ENCODE measurements at places on chromosomes 16 and 17.

- no peak for DNase-seq
Measured at GRCh38 chr16:57756424-57757325, 21.1 kb downstream of the KATNB1 start.

DNA sequence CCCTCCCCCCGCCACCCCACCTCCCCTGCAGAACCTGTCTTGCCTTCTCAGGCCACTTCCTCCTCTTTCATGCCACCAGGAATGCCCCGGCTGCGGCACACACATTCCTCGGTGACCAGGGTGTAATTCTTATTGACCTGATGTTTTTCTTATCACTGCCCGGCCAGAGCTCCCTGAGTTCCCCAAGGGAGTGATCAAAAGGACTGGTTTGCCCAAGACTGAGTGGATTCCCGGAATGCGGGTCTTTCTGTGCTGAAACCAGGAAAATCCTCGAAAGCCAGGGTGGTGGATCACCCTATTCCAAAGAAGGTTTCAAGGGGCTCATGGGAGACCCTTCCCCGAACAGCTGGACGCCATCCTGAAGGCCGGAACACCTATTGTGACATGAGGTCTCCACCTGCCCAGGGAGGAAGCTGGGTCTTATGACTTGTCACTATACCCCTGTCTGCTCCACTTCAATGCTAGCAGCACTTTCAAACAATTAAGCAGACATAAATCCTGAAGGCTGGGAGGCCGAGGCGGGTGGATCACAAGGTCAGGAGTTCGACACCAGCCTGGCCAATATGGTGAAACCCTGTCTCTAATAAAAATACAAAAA is 53.0 kb upstream of the RPL38 start:
- no peak for DNase-seq

- DNase-seq = no peak
Measured at GRCh38 chr17:27239046-27239445, 54.9 kb upstream of the WSB1 start.

DNA sequence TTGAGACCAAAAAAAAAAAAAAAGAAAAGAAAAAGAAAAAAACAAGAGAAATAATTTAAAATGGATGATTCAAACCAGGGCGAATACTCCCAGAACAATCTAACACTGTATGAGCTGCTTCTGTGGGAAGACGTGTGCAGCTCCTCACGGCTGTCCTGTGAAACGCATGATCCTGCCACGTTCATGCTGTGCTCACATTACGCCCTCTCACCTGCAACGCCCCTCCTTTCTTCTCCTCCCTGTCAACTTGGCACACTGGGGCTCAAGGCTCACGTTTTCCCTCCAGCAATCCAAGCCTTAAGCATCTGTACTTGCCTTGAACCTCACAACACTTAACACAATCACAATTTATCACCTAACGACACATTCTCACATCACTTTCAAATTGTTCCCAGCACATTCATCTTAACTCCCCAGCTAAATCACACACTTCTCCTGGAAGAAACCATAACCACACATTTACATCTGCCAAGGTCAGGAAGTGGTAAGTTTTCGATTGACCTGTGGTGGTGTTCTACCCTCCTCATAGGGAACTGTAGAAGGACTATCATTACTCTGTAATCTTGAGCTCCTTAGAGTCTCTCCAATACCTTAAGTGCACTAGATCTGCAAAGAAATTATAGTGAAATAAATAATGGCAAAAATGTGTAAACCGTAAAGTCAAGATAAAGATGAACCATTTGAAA is 29.1 kb downstream of the MBTPS1 start:
- no peak for DNase-seq

- no peak for DNase-seq
Measured at GRCh38 chr16:80202831-80203413, 337.9 kb upstream of the DYNLRB2 start.

DNA sequence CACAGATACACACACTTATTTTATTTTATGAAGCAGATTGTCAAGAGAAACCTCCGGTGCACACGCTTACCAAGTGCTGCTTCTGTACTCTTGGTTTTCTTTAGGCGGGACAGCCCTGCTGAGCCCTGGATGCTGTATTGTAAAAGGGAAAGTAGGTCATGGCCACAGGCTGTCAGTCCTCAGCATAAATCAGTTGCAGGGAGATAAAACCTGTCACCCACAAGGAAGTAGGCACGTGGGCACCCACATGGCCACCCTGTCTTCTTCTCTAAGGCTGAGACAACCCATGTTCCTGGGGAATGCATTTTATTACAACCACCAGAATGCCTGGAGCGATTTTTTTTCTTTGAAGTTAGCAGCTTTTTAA is 59.3 kb downstream of the ASIC2 start:
- DNase-seq = peak; percentile 12

DNA sequence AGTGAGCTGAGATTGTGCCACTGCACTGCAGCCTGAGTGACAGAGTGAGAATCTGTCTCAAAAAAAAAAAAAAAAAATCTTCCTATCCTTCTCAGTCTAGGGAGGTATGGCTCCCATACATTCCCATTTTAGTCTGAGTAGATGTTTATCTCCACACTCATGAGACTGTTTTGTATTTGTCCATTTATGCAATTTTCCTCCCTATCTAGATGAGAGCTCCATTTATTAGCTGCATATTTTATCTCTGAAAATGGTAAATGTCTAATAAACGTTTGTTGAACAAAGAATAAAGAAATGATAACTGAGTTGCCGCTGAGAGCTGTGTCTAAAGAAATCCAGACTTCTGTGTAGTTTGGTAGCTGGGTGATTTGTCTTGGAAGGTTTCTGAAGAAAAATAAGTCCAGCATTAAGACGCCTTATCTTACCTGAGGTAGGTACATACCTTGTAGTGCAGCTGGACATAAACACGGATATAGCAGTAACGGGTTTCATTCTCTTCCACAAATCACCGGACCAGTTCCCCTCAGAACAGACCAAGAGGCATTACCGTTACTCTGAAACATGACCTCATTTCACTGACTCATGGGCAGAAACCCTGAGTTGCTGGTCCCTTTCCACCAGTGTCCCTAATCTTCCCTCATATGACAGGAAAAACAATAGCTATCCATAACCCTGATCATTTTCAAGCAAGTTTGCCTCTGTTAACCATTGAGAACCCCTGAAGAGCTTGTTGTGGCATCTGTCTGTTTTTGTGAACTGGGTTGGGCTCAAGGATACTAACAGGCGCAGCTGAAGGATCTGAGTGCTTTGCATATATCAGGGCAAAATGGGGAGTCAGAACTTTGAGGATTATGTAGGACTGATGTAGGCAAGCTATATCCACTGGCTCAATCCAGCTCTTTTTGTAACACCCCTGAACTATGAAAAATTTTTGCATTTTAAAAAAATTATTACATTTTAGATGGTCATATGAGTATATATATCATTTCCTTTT is 177.4 kb upstream of the XYLT1 start:
- DNase-seq = no peak

DNA sequence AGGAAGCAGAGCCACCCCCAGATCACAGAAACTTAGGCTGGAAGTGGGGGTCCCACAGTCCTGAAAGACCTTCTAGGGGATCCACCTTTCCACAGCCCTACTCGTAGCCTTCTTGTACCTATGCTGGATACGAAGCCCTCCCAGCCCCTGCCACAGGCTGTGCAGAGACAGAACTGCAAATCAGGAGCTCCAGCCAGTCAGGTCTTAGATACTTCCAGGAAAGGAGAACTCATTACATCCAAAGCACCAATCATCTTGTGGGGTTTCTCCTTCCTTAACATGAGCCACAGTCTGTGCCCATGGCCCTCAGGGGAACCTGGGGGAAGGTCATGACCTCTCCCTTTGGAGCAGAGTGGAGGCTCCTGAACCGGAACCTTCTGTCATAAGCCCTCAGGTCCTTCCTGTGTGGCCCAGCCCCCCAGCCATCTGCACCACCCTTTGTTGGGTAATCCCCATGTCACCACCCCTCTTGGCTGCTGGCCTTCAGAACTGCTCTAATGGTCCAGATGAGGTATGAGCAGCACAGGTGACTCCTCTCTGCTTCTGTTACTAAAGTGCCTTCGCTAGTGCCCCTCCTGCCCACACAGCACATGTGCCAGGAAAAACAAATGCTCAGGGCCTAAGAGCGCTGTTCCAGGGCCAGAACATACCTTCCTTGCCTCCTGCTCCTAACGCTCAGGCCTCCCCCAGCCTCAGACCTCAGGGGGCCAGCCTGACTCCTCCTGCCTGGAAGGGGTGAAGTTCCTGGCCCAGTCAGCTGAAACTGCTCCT is 14.6 kb downstream of the SRCIN1 start:
- no peak for DNase-seq

DNA sequence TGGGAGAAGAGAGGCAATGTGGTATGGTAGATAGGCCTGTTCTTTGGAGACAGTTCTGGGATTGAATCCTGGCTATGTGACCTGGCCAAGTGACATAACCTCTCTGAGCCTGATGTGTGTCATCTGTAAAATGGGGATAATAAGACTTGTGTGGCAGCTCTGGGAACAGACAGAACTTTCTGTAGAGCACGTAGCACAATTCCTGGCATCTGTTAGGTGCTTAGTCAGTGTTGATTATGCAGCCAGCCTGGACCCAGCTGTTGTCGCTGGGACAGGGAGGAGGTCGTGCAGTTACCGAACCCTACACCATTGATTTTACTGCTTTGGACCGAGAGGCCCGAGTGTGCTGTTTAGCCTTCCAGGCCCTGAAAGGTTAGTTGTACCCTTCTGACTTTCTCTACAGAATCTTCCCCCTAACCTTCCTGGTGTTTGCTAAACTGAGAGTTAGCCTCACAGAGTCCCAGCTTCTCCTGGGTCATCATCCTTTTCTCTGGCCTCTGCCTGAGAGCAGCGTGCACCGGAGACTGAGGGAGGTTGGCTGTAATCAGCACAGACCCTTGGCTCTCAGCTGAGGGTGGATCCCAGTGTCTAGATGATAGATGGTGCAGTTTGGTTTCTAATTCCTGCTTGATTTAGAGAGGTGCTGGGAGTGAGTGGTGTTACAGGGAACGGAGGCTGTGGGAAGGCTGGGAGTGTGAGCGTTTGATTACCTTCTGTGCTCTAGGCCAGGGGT is 31.9 kb downstream of the MSI2 start:
- DNase-seq = no peak

DNA sequence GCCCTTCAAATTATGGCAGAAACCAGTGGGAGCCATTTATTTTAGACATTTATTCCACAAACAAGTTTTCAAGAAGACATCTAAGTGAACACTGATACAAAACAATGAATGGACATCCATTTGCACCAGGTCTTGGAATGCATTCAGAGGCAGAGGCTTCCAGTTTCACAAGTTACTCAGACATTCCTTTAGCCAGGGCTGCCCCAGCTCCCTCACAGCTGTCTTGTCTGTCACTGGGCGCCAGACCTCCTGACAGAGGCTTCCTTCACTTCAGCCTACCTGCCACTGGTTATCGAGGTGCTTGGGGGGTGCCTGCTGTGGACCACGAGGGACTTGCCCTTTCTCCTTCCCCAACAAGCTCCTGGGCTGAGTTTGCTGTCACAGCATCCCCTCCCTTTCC is 19.2 kb downstream of the AQP8 start:
- DNase-seq = no peak

- peak; percentile 51 for DNase-seq
Measured at GRCh38 chr16:72198021-72198711, 26.2 kb upstream of the PMFBP1 start.

- peak; percentile 53 for DNase-seq
Measured at GRCh38 chr17:5785867-5786509, 201.7 kb upstream of the NLRP1 start.

GRCh38 chr17:60473788-60474187 is 51.5 kb downstream of the CHCT1 start:
- no peak for DNase-seq

GRCh38 chr17:2222901-2223616 is 80.5 kb downstream of the SMG6 start:
- no peak for DNase-seq

DNA sequence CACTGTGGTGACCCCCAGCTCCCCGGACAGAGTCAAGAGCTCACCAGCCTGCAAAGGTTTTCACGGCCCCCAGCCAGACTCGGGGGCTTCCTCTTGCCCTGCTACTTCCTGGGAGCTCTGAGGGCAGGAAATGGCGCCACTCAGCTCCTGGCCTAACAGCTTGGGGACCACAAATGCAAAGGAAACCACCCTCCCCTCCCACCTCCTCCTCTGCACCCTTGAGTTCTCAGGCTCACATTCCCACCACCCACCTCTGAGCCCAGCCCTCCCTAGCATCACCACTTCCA is 375 bp upstream of the SPN start:
- DNase-seq = no peak

DNA sequence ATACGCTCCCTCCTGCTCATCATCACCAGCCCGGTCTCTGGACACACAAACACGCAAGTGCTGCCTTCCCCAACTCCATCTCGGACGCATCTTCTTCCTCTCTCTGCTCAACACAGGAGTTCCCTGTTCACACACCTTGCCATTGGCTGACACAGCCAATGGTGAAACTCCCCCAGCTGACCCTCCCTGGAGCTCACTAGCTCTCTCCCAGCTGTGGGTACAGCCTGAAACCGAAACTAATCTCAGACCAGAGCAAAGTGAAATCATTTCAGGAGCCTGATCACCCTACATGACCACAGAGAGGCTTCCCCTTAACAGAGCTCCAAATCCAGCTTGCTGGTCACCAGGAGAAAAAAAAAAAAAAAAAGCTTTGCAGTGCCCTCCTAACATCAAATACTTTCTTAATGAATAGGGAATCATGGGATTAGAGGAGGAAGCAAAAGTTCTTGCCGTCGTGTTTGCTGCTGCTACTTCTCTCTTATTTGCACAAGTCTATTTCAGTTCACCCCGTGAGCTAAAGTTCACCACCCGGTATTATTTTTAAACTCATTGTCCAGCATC is 8.3 kb downstream of the CUEDC1 start:
- DNase-seq = peak; percentile 83

DNA sequence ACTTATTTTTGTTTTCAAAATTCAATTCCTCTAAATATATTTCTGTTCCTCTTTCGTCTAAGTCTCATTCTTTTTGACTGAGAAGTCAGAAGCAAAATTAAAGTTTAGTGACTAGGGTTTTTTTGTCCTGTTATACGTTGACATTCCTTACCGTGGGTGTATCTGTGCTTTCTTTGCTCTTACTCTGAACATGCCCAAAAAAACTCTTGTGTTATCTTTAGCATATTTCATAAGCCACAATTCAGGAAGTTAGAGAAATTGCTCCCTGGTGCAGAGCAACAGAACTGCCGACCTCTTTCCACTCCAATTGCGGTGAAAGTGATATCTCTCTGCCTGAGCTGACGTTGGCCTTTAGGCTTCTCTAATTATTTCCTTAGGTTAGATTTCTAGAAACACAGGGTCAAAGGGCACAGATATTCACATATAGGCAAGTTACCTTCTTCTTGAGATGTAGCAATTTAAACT is 65.7 kb downstream of the CENPV start:
- peak; percentile 56 for DNase-seq

All from AG08396 (cell line).